Gastroesophageal sphincter (tissue), 4 donors: ENCODE measurements at places on chromosomes 2 and 18. TPM values are rescaled to one million over a fixed set of nuclear protein-coding genes. Genes with fewer than 3 reads are reported as not detected.

- peak; percentile 60 for ATAC-seq
Observed at GRCh38 chr18:58310517-58310916, 266.5 kb downstream of the NEDD4L start.

- no peak for ATAC-seq
Observed at GRCh38 chr18:38047820-38048219, 482.2 kb upstream of the CELF4 start.

GRCh38 chr2:135030826-135031225, 16.4 kb downstream of the MAP3K19 start:
- ATAC-seq: no peak

The PSD4 gene
- total RNA-seq: 3.0 TPM

The SCN2A gene
- 1.3 TPM for total RNA-seq
